ENCODE measurements at places on chromosomes 2 and 18.
A peak's percentile ranks its signal among the peaks of the same experiment; 100 is the strongest.

DNA sequence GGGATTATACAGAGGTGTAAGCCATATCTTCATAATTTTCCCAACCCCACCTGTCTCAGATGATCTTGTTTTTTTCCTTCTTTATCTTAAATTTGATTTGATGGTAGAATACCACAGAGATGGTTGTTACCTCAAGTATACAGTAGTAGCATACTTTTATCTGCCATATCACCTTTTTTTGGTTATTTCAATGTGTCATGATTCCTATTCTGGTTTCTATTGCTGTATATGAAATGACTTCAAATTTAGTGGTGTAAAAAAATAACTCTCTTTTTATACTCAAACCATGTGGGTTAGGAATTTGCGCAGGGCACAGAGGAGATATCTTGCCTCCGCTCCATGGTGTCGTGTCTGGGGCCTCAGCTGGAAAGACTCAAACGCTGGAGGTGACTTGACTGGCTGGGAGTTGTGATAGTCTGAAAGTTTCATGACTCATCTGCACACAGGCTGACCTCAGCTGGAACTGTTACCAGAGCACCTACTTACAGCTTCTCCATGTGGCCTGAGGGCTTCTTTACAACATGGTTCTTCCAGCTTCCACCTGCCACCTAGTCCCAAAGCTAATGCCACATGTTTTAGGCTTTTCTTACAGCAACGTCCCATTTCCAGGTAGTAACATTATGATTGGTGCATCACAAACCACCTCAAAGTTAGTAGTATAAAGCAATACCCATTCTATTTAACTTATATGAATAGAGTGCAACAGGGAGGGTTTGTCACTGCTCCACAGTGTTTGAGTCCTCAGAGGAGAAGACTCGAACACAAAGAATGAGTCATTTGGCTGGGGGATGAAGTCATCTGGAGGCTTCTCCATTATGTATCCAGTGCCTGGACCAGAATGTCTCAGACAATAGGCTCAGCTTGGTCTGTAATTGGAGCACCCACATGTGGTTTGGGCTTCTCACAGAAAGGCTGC lies 82.3 kb upstream of the XPO1 start:
- DNase-seq: peak; percentile 84

DNA sequence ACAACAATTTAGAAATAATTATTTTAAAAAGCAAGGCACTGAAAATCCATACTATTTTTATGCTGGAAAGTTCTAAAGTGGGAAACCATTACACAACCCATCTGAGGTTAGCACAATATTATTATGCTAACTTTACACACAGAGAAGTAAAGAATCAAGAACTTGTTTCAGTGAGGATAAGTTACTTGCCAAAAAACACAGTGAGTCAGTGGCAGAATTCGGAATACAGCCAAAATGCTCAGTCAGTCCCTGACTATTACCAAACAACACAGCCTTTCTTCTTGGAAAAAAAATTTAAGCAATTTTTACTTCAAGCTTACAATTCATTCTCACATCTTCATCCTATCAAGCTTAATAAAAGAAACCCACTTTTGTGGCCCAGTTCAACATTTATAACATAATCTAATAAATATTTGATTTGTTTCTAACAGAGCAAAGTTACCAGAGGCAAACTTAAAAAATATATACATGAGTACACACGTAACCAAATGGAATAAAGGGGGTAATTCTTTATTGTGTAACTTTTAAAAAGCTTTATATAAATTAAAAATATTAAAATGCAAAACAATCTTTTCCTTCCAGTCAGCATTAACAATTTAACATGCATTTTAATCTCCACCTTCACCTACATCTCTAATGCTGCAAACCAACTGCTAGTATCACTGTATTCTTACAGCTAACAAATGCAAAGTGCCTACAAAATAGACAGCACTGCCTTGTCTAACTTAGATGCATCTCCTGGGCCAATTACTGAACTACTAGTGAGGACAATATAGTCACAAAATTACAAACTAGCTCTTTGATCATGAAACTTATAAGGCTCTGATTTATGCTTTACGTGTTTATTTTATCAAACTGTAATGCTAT lies 55.2 kb downstream of the CCDC88A start:
- DNase-seq: peak; percentile 95

DNA sequence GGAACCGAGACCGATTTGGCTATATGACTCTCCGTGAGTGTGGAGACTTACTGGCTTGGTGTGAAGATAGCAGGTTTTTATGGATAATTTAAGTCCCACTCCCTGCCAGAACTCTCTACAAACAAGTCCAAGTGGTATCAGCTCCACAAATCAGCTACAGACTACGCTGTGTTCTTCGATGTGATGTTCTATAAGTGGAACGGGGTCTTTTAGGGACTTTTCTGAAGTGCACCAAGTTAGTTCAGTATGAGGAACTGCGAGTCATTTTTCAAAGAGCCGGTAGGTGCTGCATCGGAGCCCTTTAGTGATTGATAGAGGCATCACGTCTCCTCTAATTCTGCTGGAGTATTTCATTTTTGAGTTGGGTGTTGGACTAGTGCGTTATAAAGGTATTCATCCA lies 107.1 kb downstream of the TSHZ1 start:
- DNase-seq: no peak

GRCh38 chr2:120765678-120766469 lies 30.2 kb downstream of the GLI2 start:
- DNase-seq: peak; percentile 73

- DNase-seq: no peak
Observed at GRCh38 chr2:15693926-15694588, 102.4 kb downstream of the DDX1 start.

GRCh38 chr2:177164131-177164530 lies 48.5 kb upstream of the HNRNPA3 start:
- no peak for DNase-seq

GRCh38 chr2:203396667-203397066 lies 68.5 kb downstream of the ABI2 start:
- DNase-seq: no peak

DNA sequence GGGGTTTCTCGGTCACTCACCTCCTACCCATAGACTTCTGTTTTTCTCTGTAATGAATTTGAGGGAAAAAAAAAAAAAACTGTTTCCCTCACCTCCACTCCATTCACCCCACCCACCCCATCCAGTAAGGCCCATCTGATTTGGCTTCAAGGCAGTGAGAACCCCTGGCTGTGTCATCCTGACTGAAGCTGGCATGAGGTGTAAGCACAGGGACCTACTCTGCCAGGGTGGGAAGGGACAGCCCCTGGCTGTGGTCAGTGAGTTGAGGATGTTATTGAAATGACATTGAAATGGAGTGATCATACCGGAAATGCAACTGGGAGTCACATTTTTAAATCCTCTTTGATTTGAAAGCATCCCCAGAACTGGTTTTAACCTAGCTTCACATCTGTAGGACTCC lies 19.1 kb upstream of the BCL2L11 start:
- DNase-seq: no peak

DNA sequence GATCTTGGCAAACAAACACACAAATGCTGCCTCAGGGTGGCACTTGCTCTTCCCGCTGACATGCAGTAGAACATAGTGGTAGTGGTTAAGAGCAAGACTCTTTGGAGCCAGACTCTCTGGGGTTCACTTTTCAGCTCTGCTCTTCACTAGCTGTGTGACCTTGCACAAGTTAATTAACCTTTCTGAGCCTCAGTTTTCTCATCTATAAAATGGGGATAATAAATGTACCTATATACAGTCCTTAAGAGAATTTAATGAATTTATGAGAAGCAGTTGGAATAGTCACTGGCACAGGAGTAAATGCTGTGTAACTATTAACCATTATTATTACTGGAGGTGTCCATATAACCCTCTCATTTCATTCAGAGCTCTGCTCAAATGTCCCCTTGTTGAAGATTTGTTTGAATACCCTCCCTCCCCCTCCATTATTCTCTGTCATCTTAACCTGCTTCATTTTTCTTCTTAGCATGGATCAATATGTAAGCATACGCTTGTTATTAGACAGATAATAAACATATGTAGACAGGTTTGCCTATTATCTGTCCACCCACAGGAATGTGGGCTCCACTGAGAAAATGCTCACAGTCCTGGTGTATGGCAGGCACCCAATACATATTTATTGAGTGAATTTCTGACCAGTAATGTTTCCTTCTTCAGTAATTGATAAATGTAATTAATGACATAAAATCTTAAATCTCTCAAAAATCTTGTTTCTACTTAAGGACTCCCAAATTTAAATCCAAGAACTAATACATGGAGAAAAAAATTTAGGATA lies 64.5 kb downstream of the TSPYL6 start:
- DNase-seq: no peak

DNA sequence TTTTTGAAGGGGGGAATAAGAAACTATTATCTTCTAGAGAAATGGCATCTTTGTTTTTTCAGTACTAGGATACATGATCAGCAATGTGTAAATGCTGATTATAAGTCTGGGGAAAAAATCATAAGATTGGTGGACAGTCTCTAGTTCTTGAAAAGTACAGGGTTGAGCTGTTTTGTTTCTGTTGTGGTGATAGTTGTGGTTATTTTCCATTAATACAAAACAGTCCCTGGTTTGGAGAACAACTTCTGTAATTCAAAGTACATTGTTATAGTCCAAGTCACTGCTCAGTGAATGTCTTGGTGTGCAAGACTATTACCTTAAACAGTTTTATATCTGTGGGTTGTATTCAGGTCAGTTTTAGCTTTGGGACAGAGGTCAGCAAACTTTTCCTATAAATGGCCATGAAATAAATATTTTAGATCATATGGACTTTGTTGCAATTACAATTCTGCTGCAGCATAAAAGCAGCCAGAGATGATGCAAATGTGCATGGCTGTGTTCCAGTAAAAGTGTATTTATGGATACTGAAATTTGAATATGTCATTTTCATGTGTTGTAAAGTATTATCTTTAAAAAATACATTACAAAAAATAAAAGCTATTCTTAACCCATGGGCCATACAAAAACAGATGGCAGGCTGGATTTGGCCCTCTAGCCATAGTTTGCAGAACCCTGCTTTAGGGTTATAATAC lies 111.0 kb downstream of the CERS6 start:
- DNase-seq: no peak

- no peak for DNase-seq
Observed at GRCh38 chr2:147639891-147640290, 204.9 kb upstream of the ACVR2A start.

- DNase-seq: peak; percentile 58
Observed at GRCh38 chr18:76494231-76495005, 624 bp downstream of the ZNF516 start.

DNA sequence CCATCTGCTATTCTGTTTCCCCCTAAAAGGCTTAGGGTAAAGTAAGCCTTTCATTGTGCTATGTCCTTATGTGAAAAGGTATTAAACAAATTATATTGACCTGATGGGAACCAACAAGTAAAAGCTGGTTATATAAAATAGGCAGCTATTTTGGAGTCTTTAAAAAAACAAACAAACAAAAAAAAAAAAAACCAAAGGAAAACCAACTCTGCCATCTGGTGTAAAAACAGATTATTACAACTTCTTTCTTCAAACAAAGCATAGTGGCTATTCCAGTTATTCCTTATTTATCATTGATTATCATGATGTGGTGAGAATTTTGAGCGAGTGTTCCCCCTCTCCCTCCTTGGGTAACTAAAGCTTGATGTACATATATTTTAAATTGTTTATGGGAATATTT lies 122.3 kb upstream of the FHL2 start:
- peak; percentile 24 for DNase-seq
